Activated T-cell treated with anti-CD3 and anti-CD28 coated beads, Interleukin-2, amount 50 U/mL, for 72 hours (primary cell): ENCODE measurements at places on chromosomes 4 and X. TPM values are rescaled to one million over a fixed set of nuclear protein-coding genes. Genes with fewer than 3 reads are reported as not detected.

Gene TBL1X
- total RNA-seq: 55.1 TPM

DNA sequence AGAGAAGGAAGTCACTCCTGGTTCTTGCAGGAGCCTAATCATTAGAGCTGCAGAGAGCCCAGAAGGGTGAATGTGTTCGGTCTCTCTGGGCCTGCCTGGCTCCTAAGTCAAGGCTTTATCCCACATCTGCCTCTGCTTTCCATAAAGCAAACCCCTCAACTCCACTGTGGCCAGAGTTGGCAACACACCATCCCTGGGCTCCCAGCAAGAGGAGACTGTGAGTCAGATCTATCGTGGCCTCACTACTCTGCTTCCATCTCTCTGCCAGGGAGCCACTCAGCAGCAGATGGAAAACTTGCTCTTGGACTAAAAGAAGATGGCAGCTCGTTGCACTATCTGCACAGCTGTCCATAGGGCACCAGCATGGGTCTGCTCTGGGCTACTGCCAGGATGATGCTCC, 348.2 kb downstream of the FBXW7 start:
- H3K36me3 ChIP-seq: no peaks in the 10 kb centered on the region
- DNase-seq: no peak
- no peak overlapping the region for H3K4me3 ChIP-seq
- no peaks in the 10 kb centered on the region for H3K27me3 ChIP-seq

Gene APOOL
- total RNA-seq: 20.0 TPM

Gene ASMT
- total RNA-seq: 0.21 TPM

Gene HDX
- total RNA-seq: 1.3 TPM

GRCh38 chrX:108072746-108073145, 18.6 kb downstream of the PSMD10 start:
- no peaks in the 10 kb centered on the region for H3K36me3 ChIP-seq
- no peak for DNase-seq
- no peak overlapping the region for H3K4me3 ChIP-seq
- H3K27ac ChIP-seq: no peak overlapping the region
- peaks cover 5% of the 10 kb centered on the region for H3K4me1 ChIP-seq

DNA sequence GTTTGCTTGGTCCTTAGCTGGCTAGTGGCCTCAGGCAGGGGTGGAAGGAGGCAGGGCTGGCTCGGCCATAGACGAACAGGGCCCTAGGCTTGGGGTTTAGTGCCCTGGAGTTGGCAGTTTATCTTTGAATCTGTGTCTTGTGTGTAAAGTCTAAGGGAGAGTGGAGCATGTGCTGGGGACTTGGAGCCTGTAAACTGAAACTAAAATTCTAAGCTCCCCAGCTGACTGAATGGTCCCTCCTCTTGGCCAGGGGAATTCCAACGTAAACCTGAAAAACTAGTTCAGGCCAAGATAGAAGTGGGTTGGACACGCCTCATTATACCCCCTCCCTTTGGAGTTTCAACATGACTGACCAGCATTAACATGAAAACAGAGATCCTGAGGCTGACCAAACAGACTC, 46.1 kb upstream of the GPR78 start:
- H3K27ac ChIP-seq: no peak overlapping the region
- no peaks in the 10 kb centered on the region for H3K4me1 ChIP-seq
- H3K36me3 ChIP-seq: peaks cover 15% of the 10 kb centered on the region
- H3K4me3 ChIP-seq: no peak overlapping the region
- no peak for DNase-seq

Gene VCX2
- not detected for total RNA-seq

Gene MAGEB18
- total RNA-seq: not detected

GRCh38 chrX:150150076-150150779, 211.9 kb upstream of the EOLA2 start:
- no peak for DNase-seq
- H3K36me3 ChIP-seq: no peaks in the 10 kb centered on the region
- peaks cover 15% of the 10 kb centered on the region for H3K27me3 ChIP-seq
- H3K4me1 ChIP-seq: no peaks in the 10 kb centered on the region
- H3K27ac ChIP-seq: no peak overlapping the region

Gene IRAK1
- 131 TPM for total RNA-seq

- peaks cover 31% of the 10 kb centered on the region for H3K36me3 ChIP-seq
- H3K27me3 ChIP-seq: no peaks in the 10 kb centered on the region
- peaks cover 27% of the 10 kb centered on the region for H3K4me1 ChIP-seq
- H3K27ac ChIP-seq: no peak overlapping the region
- H3K4me3 ChIP-seq: no peak overlapping the region
Measured at GRCh38 chr4:2714918-2715317, 41.2 kb downstream of the TNIP2 start.

Gene SPANXN3
- not detected for total RNA-seq

- no peaks in the 10 kb centered on the region for H3K4me1 ChIP-seq
- no peak for DNase-seq
- peaks cover 2% of the 10 kb centered on the region for H3K36me3 ChIP-seq
- no peak overlapping the region for H3K27ac ChIP-seq
- no peak overlapping the region for H3K4me3 ChIP-seq
Measured at GRCh38 chrX:41588271-41588670, 100.5 kb upstream of the GPR34 start.

Gene FHDC1
- total RNA-seq: 0.14 TPM

Gene RNF175
- total RNA-seq: not detected

Gene S100P
- 84.6 TPM for total RNA-seq
